GM04504 (cell line): ENCODE measurements at places on chromosomes 1 and 21.

DNA sequence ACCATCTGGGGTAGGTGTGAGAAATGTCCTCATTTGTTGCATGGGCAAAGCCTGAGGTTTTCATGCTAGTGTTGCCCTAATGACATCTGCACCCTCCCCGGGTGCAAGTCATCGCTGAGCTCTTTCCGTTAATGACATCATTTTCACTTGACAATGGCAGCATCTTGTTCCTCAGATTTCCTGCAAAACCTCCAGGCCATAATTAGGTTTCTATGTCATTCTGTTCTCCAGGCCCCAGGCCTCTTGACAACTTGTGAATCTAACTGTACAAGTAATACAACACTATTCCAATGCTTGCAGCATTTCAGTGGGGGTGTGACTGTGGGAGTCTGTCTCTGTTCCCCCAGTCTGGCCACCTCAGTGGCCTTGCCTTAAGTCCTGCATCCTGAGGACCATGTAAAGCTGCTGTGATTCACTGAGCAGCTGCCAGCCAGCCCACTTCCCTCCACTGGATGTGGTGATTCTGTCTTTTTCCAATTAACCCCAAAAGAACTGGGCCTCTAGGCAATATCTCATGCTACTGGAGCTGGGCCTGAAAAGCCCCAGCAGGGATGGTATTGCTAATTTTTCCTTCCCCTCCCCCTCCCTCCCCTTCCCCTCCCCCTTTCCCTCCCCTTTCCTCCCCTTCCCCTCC is 22.8 kb downstream of the RAB7B start:
- DNase-seq: no peak

- no peak for DNase-seq
These were observed 53.2 kb downstream of the CNN3 start for GRCh38 chr1:94873520-94874351.

DNA sequence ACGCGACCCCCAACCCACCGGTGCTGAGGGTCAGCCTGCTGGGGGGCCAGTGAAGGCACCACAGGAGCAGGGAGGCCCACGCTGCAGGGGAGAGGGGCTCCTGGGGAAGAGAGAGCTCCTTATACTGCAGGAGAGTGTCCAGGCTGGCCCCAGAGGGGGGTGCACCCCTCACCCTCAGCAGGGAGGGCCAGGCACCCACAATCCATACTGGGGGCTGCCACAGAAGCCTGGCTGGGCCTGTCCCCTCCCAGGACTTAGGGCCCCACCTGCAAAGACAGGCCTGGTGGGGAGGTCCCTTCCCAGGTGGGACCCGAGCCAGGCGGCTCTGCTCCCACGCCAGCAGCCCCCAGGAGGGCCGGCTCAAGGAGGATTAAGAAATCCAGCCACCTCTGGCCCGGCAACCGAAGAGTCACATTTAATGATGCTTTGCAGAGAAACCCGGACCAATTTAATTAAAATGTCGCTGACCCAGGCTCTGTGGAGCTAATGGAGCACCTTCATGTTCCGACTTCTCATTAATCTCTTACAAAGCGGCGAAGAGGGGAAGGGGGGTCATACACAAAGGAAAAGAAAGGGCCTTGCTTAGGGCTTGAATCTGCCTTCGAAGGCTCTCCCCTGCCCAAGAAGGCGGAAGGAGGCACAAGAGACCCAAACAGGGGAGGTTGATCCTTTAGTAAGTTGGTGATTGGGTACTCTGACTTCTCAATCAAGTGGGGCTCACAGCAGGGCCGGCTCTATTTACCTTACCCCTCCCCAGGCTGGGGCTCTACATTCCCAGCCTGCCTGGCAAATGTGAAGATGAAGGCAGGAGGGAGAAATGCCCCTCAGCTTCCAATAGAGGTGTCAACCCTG is 25.0 kb downstream of the WNT9A start:
- no peak for DNase-seq

DNA sequence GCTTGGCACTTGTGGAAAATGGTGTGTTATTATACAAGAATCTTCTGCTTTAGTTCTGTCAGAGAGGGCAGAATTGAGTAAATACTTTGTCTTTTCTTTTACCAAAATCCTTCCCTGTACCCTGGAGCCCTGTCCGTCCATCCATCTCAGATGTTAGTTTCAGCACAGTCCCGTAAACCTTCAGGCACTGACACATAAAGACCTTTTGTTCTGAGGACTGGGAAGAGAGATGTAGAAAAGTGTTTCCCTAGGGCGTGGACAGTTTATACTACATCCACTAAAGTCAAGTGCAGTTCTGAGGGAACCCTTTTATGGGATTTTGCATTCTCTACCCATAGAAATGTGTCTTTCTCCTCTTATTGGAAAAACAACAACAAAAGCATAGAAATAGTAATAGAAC is 162.4 kb downstream of the PDE4B start:
- DNase-seq: no peak
